NCI-H524 treated with DMSO at 0.1 percent for 48 hours (cell line): ENCODE measurements at places on chromosomes 4 and X.

DNA sequence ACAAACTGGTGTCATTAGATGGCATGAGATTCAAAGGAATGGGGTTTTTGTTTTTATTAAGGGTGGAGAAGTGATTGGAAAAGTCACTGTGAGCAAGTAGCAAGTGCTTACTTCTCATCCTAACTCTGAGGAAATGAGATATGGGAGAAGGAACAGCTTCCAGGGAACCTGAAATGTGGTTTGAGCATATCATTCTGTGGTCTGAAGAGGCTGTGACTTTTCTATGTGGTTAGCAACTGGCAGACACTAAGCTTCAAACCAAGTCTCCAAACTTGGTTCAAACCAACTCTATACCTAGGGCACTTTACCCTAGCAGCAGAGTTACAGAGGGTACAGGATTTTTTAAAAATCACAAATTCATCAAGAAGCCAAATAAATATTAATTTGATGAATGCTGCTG lies 58.2 kb downstream of the DCLK2 start:
- no peak for DNase-seq

DNA sequence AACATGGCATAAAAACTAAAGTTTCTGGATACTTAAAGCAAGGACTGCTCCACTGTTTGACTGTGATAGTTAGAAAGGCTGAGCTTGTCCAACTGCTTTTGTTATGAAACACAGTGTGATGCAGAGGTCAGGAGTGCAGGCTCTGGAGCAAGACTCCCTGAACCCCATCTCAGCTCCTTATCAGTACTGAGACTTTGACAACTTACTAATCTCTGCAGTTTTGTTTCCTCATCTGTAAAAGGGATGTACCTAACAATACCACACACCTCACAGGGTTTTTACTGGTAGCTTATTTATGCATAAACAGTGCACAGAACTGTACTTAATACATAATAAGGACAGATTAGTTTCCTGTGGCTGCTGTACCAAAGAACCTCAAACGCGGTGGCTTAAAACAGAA lies 804.3 kb downstream of the FSTL5 start:
- DNase-seq: no peak

DNA sequence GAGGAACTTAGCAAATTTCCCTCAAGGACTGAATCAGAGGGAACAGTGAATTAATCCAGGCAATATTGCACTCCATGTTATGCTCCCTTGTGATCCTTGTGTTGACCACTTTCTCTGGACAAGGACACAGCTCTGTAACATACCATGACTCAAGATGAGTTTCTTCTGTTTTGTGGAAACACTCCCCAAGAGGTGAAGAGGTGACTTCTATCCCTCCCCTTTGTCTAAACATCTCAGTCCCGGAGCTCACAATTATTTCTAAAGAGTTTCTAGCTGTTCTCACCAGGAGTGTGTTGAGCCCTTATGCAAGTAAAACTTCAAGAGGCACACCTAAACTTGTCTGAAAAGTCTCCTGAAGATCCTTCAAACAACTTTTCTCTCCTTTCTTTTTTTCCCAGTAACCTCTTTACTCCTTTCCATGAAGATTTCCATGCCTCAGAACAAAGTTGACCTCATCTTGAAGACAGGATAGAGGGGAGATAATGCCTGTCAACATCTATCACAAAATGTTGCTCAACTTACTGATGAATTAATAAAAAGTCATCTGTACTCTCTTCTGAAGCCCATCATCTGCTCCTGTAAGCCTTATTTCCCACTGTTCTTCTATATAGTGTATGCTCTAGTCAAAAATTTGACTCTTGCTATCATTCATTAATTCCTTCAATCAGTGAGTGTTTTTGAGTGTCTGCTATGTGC lies 429.1 kb downstream of the SPRY1 start:
- no peak for DNase-seq

- DNase-seq: no peak
Measured at GRCh38 chr4:67691328-67691727, 9.6 kb downstream of the UBA6 start.

DNA sequence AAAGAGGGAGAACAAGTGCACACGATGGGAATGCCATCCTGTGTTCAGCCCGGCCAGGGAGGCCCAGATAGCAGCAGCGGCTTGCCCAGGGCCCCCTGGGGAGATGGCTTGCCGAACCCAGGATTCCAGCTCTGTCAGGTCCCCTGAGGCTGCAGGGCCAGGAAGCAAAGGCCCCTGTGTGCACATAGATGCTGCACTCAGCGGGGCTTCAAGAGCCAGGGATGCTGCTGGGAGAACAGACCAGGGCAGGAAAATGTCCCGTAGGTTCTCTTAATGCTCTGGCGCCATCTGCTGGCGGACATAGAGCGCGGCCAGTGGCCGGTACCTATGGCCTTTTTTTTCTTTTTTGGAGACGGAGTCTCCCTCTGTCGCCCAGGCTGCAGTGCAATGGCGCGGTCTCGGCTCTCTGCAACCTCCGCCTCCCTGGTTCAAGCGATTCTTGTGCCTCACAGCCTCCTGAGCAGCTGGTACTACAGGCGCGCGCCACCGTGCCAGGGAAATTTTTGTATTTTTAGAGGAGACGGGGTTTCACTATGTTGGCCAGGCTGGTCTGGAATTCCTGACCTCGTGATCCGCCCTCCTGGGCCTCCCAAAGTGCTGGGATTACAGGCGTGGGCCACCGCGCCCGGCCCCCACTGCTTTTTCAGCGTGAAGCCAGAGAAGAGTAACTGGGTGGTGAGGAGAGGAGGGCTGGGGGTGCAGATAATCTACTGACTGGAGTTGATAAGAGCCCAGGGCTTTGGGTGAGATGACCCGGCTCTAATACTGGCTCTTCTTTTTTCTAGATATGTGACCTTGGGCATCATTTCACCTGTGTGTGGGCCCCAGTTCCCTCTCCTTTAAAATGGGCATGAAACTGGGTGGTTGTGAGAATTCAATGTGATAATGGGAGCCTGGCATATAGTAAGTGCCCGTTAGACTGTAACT lies 22.5 kb downstream of the MED28 start:
- DNase-seq: no peak

GRCh38 chr4:64889906-64890610 lies 480.8 kb upstream of the TECRL start:
- no peak for DNase-seq

- DNase-seq: no peak
Measured at GRCh38 chr4:176539091-176539784, 219.5 kb downstream of the SPCS3 start.

GRCh38 chrX:73215246-73215645 lies 595 bp upstream of the NAP1L2 start:
- DNase-seq: no peak

DNA sequence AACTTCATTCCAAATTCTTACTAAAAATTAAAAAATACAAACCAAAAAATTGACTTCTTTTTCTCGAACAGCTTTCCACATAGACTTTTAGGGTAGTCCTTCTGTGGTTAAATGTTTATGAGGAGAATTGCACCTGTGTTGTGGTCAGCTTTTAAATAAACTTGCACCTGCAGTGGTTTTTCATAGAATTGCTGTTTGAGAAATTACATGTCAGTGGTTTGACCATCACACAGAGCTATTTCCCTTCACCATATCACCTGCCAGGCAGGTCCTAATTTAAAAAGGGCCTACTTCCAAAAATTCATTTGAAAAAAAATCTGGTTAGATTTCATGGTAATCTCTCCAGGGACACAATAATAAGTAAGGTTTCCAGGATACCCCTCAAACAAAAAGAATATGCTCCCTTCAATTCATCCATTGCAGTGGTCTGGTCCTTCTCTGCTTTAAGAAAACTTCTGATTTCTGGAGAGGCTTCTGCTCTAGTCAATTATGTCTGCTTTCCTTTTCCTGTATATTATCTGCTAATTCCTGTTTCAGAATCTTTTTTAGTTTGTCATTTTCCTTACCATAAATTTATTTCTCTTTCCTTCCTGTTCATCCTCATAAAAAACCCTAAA lies 9.8 kb upstream of the UTP3 start:
- DNase-seq: no peak

DNA sequence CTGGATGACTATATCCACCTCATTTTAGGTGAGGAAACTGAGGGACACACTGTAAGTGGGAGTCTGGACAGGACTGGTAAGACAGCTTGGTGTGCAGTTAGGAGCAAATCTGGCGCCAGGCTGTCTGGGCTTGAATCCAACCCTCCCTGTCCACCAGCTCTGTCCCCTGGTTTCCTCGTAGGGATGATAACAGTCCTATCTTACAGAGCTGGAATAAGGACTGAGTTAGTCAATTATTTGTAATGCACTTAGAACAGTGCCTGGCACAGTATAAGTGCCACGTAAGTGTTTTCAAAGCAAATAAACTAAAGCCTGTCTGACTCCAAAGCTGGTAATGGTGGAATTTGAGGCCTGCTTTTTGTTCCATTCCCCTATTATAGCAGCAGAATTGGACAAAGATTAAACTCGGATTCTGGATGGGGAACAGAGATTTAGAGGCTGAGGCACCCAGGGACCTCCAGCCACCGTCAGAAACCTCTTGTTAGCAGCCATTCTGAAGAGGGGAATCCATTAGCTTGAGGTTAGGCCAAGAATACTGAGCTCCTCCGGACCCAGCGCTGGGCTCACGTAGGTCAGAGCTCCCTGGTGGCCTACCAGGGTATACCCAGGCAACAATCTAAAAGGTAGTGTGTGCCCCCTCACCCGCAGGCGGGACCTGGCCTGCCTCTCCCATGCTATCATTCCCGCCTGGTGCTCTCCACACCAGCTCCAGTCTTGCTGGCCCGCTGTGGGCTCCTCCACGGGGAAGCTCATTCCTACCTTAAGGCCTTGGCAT lies 102.1 kb downstream of the UCHL1 start:
- DNase-seq: no peak

DNA sequence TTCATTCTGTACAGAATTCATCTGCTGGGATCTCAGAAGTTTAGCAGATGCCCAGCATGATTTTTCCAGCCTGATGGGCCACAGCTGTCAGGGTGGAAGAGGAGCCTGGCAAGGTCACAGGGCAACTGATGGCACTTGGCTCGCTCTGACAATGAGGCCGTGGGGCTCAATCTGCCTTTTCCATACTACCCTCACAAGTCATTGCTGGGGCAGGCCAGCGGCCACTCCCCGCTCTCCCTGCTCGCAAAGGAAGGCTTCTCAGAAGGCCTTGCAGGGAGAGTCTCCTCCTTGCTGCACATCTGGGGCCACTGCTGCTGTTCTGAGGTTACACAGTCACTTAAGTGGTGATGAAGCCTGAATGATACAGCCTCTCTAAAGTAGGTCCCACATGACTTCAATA lies 349.1 kb downstream of the NR3C2 start:
- no peak for DNase-seq

DNA sequence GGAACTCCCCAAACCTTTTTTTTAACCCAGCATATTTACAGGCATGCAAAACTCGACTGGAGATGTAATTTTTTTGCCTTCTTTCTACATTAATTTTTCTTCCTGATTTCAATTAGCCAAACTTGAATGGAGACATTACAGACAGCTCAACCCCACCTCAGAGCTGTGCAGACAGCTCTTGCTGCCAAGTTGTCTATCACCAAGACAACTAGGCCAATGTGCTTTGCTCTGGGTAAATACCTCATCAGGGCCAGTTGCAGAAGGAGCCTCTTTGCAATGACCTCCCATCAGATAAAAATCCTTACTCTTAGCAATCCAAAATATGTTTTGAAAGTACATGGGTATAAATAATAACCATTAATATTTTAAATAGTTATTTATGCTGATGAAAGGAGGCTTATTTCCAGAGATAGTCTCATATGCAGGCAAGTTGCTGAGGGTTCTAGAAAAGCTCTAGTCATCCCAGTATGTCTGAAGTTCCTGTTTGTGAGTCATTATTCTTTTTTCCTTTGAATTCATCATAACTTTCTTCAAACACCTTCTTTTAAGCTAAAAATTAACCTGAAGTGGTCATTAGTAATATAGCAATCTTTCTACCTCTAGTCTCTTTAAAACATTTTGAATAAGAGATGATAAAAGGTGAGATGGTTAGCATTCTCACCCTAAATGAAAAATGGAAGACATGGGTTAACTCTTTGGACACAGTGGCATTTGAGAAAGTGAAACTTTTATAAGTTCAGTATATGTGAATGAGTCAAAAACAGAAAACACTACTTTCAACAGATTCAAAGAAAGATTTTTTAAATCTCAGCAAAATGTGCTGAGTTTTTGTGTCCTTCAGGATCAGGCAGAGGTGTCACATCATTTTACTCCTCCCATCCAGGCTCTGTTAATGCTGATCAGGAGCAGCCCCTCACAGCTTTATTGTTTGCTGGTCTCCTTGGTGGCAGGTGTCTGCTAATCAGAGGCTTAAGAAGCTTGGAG lies 475.5 kb upstream of the FGF16 start:
- no peak for DNase-seq

DNA sequence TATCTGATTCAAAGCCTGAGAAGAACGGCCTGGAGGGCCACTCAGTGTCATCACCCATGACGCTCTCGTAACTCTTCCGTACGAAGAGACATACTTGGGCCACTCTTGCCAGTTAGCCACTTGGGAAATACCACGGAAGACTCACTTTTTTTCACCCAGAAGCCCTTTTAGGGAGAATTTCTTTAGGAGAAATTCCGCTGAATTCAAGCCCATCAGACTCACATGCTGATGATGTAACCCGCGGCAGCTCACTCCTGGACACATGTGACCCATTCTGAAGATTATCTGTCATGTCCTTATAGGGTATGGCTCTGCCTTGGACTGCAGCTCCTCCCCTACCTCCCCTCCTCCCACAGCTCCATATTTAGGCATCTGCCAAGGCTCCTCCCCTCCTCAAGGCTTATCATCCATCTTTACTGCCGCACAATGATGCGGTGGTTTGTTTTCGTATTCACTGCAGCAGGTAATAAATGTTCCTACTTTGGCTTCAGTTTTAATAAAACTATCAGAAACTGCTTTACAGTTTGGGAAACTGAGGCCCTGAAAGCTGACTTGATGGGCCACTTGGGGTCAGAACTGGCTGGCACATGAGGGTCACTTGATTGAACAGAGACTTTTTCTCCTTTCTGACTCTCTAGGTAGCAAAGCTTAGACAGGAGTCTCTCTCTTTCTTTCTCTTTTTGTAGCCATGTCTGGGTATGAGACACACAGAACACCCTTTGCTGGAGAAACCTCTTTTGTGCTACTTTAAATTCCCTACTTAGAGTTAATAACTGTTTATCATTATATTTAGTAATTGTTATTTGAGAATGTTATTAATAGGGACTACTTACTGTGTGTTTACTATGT lies 42.1 kb downstream of the RHOH start:
- DNase-seq: no peak

DNA sequence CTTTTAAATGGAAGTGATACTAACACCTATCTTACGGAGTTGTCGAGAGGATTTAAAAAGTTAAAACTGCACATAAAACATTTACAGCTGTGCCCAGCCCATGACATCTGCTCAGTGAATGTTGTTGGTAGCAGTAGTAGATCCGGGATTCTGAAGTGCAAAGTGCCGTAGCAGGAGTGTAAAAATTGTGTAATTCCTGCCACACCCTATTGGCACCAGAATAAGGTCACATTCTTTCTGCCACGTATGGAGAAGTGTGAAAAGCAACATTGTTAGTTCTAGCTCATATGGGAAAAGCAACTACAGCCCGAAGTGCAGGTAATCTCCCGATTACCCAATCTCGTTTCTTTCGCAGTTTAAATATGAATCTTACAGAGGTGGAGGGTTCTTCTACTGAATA lies 31.2 kb downstream of the PRIMPOL start:
- DNase-seq: no peak

GRCh38 chrX:48927736-48928382 lies 9.0 kb upstream of the PIM2 start:
- no peak for DNase-seq

- no peak for DNase-seq
Measured at GRCh38 chr4:20044502-20044911, 207.2 kb upstream of the SLIT2 start.
